ENCODE measurements at places on chromosomes 12 and 14.
A peak's percentile ranks its signal among the peaks of the same experiment; 100 is the strongest.

GRCh38 chr12:55664826-55665225 is 28.1 kb downstream of the OR10P1 start:
- no peak for DNase-seq

DNA sequence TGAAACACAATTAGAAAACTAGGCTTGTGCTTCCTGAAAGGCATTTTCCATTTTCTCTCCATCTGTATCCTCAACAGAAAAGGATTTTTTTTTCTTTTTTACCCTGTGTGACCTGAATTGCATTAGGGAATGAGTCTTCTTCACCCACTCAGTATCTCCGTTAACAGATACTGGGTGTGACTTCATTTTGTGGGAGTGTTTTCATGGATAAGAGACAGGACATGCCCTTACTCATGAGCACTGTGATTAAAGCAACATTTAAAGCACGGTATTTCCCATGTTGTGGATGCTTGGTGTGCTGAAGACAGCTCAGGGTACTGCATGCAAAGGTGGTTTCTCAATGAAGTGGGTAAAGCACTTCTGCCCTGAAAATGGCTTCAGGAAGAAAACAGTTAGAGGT is 1397.3 kb upstream of the TMEM132C start:
- DNase-seq = no peak

- no peak for DNase-seq
Measured at GRCh38 chr12:26874501-26875296, 41.7 kb upstream of the ITPR2 start.

DNA sequence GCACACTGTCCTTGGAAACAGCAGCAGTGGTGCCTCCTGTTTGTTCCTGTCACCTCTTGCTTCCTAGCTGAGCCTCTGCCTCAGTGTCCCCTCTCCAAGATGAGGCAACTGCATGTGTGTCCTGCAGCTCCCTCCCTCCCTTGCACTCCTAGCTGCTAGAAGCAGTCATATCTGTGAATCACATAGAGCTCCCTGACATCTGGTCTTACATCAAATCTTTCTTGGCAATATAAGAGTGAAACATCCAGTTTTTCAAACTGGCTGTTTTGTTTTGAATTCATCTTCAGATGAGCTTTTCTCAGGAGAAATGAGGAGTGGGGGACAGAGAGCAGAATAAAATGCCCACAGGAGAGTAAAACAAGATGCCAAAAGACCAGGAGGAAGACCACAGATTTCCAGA is 103.7 kb downstream of the VCPKMT start:
- DNase-seq = no peak

- no peak for DNase-seq
Measured at GRCh38 chr12:84757978-84758377, 154.6 kb downstream of the SLC6A15 start.

DNA sequence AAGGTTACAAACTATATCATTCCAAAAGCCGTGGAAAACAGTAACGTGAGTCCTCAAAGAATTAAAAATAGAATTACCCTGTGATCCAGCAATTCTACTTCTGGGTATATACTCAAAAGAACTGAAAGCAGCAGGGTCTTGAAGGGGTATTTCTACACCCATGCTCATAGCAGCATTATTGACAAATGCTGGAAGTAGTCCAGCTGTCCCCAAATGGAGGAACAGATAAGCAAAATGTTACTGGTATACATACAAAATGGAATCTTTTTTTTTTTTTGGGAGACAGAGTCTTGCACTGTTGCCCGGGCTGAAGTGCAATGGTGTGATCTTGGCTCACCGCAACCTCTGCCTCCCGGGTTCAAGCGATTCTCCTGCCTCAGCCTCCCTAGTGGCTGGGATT is 32.9 kb downstream of the ADIPOR2 start:
- no peak for DNase-seq

DNA sequence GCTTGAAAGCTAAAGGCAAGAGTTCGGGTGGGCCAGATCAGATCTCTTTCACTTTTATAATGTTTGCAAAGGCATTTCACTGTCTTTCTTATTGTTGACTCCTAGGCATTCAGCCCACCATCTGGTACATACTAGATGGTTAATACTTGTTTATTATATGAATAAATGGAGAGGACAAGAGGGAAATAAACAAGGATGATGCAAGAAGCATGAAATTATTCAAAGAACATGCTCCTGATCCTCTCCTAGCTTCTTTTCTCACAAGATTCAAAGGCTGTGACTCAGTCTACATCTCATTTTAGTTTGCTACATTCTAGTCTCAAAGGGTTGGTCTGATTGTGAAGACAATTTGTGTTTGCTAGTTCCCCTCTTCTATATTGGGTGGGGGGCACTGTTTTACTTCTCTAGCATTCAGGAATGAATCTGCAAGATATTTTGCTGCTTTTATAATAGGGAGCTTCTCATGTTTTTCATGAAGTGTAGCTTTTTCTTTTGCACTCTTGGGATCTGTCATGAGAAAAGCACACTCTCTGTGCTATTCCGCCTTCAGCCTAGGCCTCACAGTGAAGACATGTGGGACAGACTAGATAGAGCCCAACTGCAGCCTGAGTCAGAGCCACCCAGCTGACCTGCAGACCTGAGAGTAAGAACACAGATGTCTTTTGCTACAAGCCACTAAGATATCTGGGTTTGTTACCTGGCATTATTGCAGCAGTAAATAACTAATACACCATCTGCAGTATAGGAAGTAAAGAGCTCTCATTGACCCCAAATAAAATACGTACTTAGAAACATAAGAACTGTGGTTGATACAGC is 65.7 kb downstream of the PTHLH start:
- no peak for DNase-seq

DNA sequence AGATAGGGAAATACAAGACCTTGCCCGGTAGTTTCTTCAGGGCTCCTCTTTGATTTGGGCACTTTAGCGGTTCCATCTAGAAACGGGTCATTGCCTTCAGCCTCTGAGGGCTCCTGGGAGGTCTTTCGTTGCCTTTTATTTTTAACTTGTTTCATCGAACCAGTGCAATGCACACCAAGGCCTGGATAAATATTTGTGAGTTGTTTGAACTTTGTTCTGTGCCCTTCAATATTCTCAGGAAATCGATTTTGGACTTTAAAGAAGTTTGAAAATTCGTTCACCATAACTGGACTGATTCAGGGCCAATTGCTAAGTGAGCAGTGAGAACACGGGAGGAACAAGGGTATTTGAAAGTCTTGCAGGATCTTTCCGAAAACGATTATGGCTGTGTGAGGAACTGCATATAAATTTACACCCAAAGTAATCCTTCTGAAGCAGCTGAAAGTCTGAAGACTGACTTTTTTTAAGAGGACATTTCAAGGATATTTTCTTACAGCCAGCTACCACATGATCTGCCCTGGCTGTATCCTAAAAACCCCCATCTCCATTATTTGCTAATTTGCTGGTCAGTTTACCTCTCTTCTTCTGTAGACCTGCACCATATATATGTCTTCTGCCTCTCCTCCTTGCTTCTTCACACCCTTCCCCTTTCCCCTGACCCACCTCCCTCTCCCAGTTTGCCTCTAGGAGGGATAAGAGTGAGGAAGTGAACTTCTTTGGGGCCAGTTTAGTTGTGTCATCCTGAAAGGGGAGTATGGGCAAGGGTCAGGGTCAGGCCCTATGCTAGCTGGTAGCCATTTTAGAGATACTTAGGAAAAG is 8.0 kb downstream of the DUSP6 start:
- no peak for DNase-seq

DNA sequence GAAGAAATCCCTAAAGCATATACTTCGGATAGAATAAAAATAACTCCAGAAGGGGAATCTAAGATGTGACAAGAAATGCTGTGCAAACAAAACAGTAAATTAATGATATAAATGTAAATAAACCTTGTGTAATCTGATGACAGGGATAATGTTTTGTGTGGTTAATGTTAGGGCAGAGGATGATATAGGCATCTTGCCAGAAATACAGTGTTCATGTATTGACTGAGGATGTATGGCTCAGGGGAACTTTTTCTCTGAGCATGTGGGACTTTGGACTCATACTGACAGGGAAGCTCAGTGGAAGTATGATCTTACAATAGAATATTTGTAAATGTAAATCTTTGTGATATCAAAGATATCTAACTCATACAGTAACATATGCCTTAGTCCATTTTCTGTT is 420.2 kb downstream of the TMTC2 start:
- DNase-seq = no peak

DNA sequence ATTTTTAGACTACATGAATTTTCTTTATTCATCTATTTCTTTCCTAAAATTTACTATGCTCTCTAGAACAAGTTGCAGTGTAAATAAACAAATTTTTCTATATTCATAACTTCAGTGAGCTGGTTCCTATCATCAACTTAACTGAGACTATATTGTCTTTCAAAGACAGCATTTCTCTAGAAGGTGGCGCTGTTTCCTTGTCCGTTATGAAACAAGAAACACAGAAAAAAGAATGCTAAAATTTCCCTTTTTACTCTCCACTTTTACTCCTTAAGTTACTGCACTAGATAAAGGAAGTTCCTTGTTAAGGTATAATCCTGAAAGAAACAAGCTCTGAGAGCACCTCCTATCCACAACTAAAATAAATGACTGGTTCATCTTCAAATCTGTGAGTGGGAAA is 8.2 kb upstream of the CLEC2A start:
- no peak for DNase-seq

DNA sequence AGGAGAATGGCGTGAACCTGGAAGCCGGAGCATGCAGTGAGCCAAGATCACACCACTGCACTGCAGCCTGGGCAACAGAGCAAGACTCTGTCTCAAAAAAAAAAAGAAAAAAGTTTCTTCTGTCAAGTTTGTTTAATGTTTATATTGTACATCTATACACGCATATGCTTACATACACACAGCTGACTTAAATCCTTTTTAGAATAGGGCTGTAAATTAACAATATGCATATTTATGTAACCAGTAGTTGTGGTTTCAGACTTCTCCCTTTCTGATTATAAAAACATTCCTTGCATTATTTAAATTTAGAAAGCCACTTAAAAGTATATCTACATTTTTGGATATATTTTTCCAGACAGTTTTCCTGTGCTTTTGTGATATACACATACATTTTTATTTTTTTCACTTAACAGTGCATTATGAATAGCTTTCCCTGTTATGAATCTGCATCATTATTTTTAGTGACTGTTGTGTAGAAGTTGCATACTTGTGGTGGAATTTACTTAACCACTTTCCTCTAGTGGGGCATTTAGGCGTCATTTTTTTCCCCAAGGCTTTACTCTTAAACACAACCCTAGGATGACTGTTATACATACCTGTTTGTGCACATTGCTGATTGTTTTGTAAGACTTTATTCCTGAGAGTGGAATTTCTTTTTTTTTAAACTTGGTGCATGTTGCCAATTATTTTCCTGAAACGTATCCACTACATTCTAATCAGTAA is 29.4 kb downstream of the POLR3B start:
- DNase-seq = no peak

GRCh38 chr14:103569408-103569807 is 6.6 kb downstream of the COA8 start:
- DNase-seq = no peak

DNA sequence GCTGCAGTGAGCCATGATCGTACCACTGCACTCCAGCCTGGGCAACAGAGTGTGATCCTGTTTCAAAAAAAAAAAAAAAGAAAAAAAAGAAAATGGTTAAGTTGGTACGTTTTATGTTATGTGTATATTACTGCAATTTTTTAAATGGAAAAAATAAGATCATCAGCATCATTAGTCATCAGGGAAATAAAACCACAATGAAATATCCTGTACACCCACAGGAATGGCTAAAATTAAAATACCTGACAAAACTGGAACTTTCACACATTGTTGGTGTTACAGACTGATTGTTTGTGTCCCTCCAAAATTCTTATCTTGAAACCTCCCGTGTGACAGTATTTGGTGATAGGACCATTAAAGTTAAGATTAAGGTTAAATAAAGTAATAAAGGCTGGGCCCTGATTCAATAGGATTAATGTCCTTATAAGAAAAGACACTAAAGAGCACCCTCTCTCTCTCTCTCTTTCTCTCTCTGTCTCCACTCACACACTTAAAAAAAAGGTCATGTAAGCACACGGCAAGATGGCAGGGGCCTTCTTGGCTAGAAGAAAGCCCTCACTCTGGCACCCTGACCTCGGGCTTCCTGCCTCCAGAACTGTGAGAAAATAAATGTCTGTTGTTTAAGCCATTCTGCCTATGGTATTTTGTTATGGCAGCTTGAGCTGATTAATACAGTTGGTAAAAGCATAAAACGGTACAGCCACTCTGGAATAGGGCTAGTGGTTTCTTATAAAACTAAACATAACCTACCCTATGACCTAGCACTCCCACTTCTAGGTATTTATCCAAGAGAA is 48.3 kb upstream of the ZFP36L1 start:
- DNase-seq = no peak

- DNase-seq = peak; percentile 7
Measured at GRCh38 chr12:124480469-124481256, 86.7 kb downstream of the NCOR2 start.

- DNase-seq = peak; percentile 26
Measured at GRCh38 chr12:24991209-24992049, 42.5 kb upstream of the BCAT1 start.

DNA sequence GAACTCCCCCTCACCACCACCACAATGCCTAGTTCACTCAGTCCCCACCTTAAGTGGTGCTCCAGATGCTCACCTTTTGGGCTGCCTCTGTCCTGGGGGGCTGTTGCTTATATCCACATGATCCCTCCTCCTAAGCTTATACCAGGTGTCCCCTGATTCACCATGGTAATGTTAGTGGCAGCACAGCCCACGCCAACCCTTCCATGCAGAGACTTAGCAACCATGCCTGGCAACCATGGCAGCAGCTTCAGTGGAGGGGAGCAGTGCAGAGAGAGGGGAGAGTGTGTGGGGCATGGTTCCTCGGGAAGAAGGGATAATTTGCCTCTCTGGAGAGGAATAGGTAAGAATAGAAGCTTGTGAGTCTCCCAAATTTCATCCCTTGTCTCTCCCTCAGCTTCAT is 1.2 kb upstream of the DDN start:
- no peak for DNase-seq

GRCh38 chr14:33527023-33527634 is 423.7 kb downstream of the EGLN3 start:
- no peak for DNase-seq

GRCh38 chr14:100446572-100446971 is 123.4 kb downstream of the SLC25A47 start:
- DNase-seq = no peak

DNA sequence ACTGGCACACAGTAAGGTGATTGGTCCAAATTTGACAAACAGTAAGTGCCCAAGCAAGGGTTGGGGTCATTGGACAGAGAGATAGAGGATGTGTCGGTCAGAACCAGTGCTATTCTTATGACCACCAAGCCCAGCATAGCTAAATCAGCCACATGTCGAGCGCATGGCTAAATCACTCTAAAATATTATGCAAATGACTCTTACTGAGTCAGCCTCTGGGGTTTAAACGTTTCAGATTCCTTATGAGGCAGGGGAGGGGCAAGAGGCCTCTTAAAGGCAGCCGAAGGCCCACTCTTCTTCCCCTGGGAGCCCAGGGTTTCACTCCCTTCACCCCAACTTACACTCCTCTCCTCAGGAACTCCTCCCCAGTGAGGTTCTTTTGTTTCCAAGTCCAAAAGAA is 603 bp upstream of the ENDOU start:
- no peak for DNase-seq

- no peak for DNase-seq
Measured at GRCh38 chr14:101179691-101180211, 276.2 kb upstream of the RTL1 start.

- DNase-seq = no peak
Measured at GRCh38 chr14:105046891-105047282, 18.3 kb downstream of the GPR132 start.

Measured in pulmonary artery endothelial cell (primary cell).